Stimulated activated CD8-positive, alpha-beta memory T cell treated with anti-CD3 and anti-CD28 coated beads, Interleukin-7, amount 100 ng/mL, for 4 hours (primary cell): ENCODE measurements at places on chromosomes 1 and 21.

DNA sequence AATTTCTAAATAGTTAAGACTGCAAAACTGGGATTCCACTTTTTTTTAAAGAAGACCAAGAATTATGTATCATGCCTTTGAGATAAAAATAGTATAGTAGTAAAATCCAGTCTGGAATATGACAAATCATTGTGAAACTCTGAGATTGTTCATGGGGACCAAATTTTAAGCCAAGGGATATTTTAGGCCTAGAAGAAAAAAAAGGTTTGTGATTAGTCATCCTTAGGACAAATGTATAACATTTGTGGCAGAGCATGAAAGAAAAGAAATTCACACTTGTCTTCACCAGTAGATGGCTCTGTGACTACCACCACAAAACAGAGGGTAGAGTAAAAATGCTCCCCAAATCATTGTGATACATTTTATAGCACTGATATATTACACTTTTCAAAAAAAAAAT lies 226.1 kb downstream of the KCTD3 start:
- no peak for DNase-seq

GRCh38 chr1:211695135-211695816 lies 19.9 kb upstream of the NEK2 start:
- DNase-seq: no peak

- no peak for DNase-seq
Measured at GRCh38 chr1:111227434-111227833, at the start of gene CHI3L2. CHI3L2 (plus strand) TSS chr1:111227713; CDS start chr1:111227730, 17 bp downstream.

GRCh38 chr1:217354895-217355294 lies 276.0 kb downstream of the GPATCH2 start:
- DNase-seq: no peak

GRCh38 chr1:227391879-227392278 lies 73.6 kb upstream of the CDC42BPA start:
- no peak for DNase-seq

GRCh38 chr1:119898981-119899720 lies 2.8 kb upstream of the ADAM30 start:
- no peak for DNase-seq

- no peak for DNase-seq
Measured at GRCh38 chr1:209172286-209172685, 411.2 kb upstream of the CAMK1G start.

GRCh38 chr21:46394595-46395104 lies 64.0 kb upstream of the DIP2A start:
- no peak for DNase-seq

- no peak for DNase-seq
Measured at GRCh38 chr1:226203655-226204054, 17.1 kb upstream of the ACBD3 start.

- no peak for DNase-seq
Measured at GRCh38 chr1:25692560-25692959, 76.0 kb downstream of the MAN1C1 start.

GRCh38 chr1:214281720-214282629 lies 1.0 kb downstream of the SMYD2 start:
- no peak for DNase-seq

DNA sequence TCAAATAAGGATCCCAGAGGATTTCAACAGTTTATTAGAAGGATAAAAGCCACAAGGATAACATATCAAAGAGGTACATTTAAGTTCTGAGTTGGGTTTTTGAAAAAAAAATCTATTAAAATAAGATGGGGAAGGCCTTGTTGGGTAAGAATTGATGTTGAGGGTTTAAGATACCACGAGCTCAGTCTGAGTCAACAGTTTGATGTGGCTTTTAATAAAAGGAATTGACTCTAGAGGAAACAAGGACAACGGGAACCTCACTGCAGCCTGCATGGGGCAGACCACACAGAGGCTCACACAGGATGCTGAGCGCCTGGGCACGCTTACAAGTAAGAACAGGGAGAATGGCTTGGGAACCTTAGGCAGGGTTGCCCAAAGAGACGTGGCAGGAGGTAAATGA lies 107.5 kb downstream of the TIAM1 start:
- no peak for DNase-seq

GRCh38 chr1:115428256-115428655 lies 90.2 kb upstream of the NGF start:
- DNase-seq: no peak

- DNase-seq: no peak
Measured at GRCh38 chr1:52825868-52826267, 16.7 kb upstream of the ZYG11A start.

DNA sequence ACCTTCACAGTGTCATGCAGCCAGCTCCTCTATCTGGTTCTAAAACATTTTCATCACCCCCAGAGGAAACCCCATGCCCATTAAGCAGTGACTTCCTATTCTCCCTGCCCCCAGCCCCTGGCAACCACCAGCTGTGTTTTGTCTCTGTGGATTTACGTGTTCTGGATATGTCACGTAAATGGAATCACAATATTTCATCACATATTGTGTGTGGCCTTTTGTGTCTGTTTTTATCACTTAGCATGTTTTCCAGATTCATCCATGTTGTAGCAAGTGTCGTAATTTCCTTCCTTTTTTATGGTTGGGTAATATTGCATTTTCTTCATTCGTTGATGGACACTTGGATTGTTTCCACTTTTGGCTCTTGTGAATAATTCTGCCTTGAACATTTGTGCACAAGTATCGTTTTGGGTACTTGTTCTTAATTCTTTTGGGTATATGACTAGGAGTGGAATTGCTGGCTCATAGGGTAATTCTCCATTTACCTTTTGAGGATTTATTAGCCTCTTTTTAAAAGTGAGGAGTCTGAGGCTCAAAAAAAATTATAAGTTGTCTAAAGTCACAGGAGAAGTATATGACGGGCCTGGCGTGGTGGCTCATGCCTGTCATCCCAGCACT lies 127.0 kb downstream of the MRPS6 start:
- DNase-seq: no peak

GRCh38 chr1:215484171-215484939 lies 82.7 kb upstream of the KCTD3 start:
- no peak for DNase-seq

DNA sequence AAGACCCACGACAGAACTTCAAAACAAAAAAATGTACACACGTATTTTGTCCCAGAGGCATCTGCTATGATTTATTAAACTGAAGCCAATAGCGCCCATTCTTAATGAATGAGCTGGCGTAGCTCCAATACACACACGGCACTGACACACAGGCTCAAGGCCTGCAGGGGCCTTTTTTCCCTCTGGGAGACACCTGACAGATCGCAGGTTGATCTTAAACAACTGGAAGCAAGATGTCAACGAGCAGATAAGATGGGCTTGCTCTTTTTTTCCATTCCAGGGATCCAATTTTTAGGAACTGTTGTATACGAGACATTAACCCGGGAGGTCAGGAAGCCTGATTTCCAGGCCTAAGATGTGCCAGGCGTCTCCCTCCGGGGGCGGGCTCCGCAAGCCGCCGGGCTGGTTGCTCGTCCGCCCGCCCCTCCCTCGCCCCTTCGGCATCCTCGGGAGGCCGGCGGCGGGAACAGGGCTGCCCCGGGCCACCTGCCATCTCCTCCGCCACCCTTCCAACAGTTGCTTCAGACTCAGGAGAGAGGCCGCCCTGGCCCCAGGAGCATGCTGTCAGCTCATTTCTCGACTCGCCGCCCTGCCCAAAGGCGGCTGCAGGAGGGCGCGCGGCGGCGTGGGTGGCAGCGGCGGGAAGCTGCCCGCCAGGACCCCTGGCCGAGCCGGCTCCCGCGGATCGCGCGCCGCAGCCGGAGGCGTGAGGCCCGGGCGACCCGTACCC lies 735 bp downstream of the TTC13 start:
- DNase-seq: peak; percentile 30

DNA sequence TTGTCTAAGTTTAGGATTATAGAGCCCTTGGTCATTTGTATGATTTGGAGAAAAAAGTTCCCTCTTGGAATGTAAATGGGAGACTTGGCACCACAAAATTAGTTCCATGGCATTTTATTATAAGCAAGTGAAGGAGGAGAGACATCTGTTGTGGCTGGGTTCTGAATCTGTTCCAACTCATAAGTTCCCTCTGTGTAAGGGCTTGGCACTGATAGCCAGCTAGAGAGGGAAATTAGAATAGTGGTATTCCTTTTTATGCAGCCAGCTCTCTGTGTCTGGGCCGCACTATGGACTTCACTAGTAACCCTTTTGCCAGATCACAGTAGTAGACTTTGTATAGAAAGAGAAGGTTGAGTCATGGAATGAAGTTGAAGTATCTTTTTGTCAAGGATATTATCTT lies 31.1 kb downstream of the GNAI3 start:
- DNase-seq: no peak

GRCh38 chr1:220616836-220617235 lies 73.3 kb upstream of the C1orf115 start:
- DNase-seq: no peak

- no peak for DNase-seq
Measured at GRCh38 chr1:161324020-161324419, 9.8 kb downstream of the SDHC start.

GRCh38 chr1:229070168-229070567 lies 200.7 kb upstream of the RAB4A start:
- DNase-seq: no peak

- DNase-seq: no peak
Measured at GRCh38 chr1:202591515-202591914, 118.7 kb downstream of the SYT2 start.

- DNase-seq: no peak
Measured at GRCh38 chr1:177978530-177978929, 8.7 kb upstream of the SEC16B start.

DNA sequence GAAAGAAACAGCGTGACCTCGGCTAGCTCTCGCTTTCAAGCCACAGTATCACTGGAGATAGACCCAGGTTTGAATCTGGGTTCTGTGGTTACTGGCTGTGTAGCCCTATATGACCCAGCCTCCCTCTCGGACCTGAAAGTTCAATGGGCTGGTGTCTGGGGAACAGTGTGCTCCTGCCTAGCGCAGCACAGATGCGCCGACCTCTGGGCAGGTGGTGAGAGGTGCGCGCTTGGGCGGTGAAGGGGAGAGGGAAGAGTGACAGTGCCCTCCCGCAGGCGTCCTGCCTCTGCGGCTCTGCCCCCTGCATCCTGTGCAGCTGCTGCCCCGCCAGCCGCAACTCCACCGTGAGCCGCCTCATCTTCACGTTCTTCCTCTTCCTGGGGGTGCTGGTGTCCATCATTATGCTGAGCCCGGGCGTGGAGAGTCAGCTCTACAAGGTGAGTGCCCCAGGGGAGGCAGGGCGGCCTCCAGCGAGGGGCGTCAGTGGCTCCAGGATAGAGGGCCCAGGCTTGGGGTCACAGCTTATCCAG lies 10.5 kb downstream of the SERINC2 start:
- no peak for DNase-seq

DNA sequence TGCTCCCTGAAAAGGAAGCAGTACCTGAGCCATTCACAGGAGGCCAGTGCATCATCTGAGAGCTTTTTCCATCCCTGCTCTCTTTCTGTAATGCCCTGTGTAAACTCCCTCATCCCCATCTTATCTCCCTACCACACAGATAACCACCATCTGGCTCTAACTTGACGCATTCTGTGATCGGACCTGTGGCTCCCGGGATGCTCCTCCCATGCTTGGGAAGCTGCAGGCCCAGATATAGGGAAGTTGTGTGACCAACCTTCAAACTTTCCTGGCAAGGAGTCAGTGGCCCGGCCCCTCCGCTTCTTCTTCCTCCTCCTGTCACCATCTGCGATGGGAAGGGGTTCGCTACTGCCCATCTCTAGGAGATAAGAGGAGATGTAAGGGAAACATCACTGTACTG lies 21.1 kb downstream of the MKNK1 start:
- DNase-seq: no peak

GRCh38 chr1:177091040-177091439 lies 73.5 kb downstream of the ASTN1 start:
- DNase-seq: no peak

GRCh38 chr1:231485029-231485784 lies 43.3 kb upstream of the TSNAX start:
- DNase-seq: no peak

DNA sequence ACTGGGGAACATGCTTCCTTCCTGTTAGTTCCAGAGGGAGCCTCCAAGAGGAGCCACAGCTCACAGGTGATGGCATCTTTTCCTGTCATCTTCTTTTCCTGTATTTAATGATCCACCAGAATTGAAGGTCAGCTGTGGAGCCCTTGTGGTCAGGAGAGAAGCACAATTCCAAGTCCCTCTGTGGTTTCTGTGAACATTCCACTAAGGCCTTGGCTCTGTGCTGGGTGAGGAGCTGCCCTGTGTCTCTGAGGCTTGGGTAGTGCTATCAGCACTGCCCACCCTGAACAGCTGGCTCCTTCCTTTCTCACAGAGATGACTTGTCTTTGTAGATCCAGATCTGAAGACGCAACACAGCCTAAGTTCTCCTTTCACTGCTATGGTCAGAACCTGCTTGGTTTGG lies 141.9 kb upstream of the MAP1LC3C start:
- DNase-seq: no peak

- DNase-seq: no peak
Measured at GRCh38 chr1:109134423-109134822, 20.5 kb downstream of the ELAPOR1 start.

- no peak for DNase-seq
Measured at GRCh38 chr1:28718586-28719331, 18.0 kb upstream of the YTHDF2 start.

GRCh38 chr1:11578004-11578403 lies 76.2 kb downstream of the FBXO2 start:
- DNase-seq: no peak

- DNase-seq: no peak
Measured at GRCh38 chr21:24424776-24425175, 1182.5 kb downstream of the MRPL39 start.

DNA sequence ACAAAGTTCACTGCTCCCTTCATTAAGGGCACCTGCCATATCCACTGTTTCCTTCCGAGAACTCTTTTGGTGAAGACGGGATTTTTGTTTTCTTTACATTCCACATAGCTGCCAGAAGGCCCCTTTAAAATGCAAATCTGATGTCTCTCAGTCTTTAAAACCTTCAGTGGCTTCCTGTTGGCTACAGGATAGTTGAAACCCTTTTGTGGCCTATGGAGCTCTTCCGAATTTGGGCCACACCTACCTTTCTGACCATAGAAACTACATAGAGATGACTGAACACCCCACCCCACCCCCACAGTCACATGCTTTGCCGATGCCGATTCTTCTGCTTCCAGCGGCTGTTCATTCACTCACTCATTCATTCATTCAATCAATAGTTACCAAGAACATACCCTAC lies 502.6 kb downstream of the KIF26B start:
- no peak for DNase-seq

DNA sequence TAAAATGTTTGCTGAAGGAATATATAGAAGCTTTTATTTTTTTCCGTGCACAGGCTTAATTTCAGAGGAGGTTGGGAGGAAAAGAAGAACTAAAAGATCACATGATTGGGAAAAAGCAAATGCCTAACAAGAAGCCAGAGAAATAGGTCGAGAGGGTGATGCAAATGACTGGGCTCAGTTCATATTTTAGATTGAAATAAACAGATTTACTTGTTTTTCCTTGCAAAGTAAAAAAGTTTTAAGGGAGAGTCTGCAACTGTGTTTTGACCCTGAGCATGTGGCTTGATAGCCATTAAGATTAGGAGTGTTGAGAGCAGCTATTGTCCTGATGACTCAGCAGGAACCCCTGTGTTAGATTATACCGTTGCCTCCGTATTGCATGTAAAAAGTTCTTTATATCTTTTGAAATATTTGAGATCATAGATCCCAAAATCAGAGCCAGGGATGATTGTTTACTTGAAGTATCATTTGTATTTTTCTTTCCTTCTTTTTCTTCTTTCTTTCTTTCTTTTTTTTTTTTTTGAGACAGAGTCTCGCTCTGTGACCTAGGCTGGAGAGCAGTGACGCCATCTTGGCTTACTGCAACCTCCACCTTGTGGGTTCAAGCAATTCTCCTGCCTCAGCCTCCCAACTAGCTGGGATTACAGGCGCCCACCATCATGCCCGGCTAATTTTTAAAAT lies 20.2 kb downstream of the CLIC4 start:
- no peak for DNase-seq
